ENCODE measurements at places on chromosomes 1 and 21.

DNA sequence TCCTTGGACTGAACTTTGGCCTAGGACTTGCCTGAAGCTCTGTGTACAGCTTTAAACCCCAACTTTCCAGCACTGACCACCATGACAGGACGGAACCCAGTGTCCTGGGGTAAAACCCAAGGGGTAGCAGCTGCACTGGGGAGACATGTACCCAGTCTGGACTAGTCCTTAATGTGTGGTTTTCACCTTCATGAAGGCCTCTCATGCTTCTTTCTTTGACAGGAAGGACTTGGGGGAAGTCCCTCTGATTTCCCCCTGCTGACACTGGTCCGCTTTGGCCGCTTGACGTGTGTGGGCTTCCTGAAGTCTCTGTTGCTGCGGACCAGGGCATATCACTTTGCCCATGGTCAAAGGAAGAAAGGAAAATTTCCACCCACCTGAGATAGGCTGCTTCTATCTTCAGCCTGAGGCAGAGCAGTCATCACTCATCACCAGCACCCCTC is 66.3 kb upstream of the PRDX6 start:
- no peak for DNase-seq

DNA sequence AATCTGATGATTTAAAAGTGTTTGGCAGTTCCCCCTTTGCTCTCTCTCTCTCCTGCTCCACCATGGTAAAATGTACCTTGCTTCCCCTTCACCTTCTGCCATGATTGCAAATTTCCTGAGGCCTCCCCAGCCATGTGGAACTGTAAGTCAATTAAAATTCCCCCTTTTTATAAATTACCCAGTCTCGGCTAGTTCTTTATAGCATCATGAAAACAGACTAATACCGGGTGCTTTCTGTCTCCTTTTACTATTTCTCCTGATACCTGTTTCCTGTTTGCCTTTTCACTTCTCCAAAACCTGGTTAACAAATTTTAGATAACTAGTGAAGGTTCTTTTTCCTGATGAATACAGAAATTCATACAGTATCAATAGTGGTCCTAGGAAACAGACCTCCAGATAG is 1670.3 kb downstream of the MRPL39 start:
- no peak for DNase-seq

GRCh38 chr21:36297406-36297937 is 22.5 kb upstream of the MORC3 start:
- no peak for DNase-seq

DNA sequence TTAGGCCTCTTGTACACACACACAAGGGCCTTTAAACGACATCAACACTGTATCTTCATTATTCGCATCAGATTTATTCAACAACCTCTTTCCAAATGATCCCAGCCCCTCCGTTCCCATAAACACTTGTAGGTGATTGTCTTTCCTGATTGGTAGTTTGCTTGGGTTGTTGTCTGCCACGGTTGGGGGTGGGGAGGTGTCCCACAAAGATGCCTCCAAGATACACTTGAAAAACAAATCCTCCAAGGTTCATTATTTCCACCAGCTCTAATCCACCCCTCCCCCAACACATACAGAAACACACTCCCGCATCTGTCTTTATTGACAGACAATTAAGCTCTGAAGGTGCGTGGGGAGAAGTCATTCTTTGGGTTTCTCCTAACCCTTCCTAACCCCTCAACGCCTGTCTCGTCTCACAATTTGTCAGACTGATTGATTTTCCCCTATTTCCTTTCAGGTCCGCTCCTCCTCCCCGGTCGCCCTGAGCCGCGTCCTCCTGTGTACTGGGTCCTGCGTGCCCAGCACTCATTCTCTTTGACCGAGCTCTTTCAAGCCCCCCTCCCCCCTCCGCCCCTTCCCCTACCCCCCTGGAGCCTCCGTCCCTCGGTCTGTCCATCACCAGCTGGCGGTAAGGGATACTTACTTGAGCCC is 1.4 kb downstream of the WDR26 start:
- peak; percentile 26 for DNase-seq

GRCh38 chr1:161723459-161724141 is 2.3 kb downstream of the FCRLB start:
- DNase-seq = no peak

- peak; percentile 80 for DNase-seq
Measured at GRCh38 chr1:27357281-27358037, 9.3 kb downstream of the MAP3K6 start.

GRCh38 chr1:238916828-238917227 is 469.5 kb upstream of the CHRM3 start:
- no peak for DNase-seq

GRCh38 chr1:39886757-39887231 is 3.5 kb upstream of the TRIT1 start:
- DNase-seq = no peak

GRCh38 chr1:53688381-53689102 is 50.4 kb downstream of the GLIS1 start:
- no peak for DNase-seq

- no peak for DNase-seq
Measured at GRCh38 chr1:64077281-64077940, 126.0 kb upstream of the UBE2U start.

- DNase-seq = no peak
Measured at GRCh38 chr1:185969524-185969991, 235.4 kb downstream of the HMCN1 start.

DNA sequence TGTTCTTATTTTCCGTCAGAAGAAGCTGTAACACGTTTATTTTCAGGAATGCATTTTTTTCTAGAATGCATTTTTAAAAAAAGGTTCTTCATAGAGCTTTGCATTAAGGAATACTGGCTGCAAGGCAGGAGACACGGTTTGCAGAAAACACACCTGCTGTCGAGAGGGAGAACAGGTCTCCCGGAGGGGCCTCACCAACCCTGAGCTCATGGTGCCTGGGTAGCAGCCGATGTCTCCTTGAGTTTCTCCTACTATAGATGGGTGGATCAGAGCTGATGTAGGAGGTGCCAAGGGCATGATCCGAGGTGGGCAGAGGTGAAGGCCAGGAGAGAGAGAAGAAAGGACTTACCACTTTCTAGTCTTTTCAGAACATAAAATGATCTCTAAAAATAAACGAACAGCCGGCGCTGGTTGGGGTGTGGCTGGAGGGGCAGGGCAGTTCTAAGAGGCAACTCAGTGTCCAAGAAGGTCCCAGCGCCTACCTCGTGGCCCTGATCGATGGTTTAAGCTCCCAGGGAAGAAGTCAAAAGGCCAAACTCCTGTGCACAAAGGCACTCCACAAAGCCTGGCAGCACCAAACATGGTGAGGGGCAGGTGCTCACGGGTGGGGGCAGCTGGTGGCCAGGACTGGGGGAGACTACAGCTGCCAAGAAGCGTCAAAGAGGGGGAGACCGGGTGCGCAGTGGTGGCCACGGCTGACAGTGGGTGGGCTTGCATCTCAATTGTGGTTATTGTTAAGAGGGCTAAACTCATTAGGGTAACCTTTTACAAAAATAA is 12.2 kb downstream of the MORN1 start:
- DNase-seq = no peak

DNA sequence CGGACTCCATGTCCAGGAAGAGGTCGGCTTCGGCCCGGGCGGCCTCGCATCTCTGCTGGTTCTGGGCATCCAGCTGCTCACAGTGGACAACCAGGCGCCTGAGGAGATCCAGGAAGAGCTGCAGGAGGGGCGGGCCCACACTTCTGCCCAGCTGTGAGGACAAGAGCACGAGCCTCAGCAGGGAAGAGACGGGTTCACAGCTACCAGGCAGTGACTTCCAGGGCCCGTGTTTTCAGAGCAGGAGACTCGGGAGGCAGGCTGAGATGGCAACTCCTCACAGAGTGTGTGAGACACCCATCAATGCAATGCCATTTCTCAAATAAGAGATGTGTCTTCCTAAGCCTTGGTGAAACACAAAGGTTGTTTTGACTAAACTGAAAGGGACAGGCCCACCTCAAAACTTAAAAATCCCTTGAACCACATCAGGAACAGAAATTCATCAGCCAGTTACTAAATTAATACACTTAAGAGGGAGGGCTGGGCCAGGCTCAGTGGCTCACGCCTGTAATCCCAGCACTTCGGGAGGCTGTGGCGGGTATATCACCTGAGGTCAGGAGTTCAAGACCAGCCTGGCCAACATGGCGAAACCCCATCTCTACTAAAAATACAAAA is 43.4 kb downstream of the URB1 start:
- no peak for DNase-seq

- no peak for DNase-seq
Measured at GRCh38 chr1:86062453-86062852, 94.1 kb downstream of the COL24A1 start.

DNA sequence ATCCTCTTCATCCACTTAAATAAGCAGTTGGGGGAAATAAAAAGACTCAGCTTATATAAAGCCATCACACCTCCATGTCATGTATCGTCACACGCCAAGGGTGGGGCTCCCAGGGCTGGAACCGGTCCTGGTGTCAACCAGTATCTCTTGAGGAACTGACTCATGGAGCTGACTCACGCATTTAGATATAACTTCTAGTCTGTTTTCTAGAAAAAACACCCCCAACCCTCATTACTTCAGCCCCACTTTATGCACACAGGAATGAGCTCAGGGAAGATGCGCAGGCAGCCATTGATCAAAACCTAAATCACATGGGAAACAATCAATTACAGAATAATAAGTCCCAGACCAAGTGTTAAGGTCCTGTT is 6.9 kb upstream of the IL22RA1 start:
- no peak for DNase-seq

- no peak for DNase-seq
Measured at GRCh38 chr1:62778208-62778607, 5.7 kb upstream of the ATG4C start.

GRCh38 chr1:8078176-8078671 is 52.1 kb upstream of the ERRFI1 start:
- DNase-seq = no peak

- no peak for DNase-seq
Measured at GRCh38 chr1:203017061-203017460, 9.2 kb upstream of the PPFIA4 start.

DNA sequence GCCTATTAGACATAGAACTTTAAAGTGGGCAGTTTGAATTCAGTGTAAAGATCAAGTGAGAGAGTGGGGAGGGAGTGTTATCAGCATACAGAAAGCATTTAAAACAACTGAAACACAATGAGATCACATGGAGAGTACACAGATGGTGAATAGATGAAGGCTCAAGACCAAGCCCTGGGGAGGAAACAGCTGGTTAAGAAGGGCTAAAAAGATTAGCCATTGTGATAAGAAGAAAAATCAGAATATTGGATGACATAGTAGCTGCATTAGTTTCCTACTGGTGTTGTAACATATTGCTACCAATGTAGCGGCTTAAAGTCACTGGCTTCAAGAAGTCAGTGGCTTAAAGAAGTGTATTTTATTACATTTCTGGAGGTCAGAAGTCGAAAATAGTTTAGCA is 443.4 kb upstream of the RGS18 start:
- no peak for DNase-seq

- DNase-seq = no peak
Measured at GRCh38 chr21:17458279-17458678, 54.6 kb upstream of the CXADR start.

- no peak for DNase-seq
Measured at GRCh38 chr1:114088392-114089299, 65.0 kb downstream of the SYT6 start.

- DNase-seq = no peak
Measured at GRCh38 chr1:27599605-27600497, 4.1 kb downstream of the AHDC1 start.

GRCh38 chr1:230459465-230459864 is 33.3 kb upstream of the PGBD5 start:
- no peak for DNase-seq

DNA sequence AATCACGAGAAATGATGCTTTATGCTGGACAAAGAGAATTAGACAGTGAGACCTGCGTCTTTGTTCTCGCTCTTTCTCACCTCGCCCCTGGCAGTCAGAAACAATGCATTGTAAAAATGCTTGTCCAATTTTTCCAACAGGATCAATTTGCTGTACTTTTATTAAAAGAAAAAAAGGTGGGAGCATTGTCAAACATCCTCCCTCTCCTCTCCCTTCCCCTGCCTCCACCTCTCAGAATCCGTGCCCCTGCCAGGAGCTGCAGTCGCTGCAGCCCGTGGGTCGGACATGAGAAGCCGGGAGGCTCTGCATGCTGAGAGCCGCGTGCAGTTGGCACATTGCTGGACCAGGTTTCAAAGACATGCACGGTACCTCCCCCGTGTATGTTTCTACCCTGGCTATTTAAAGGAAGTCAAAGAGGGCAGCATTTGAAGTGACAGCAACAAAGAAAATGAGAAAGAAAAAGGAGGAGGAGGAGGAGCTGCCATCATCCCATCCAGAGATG is 161.0 kb upstream of the KAZN start:
- DNase-seq = no peak

DNA sequence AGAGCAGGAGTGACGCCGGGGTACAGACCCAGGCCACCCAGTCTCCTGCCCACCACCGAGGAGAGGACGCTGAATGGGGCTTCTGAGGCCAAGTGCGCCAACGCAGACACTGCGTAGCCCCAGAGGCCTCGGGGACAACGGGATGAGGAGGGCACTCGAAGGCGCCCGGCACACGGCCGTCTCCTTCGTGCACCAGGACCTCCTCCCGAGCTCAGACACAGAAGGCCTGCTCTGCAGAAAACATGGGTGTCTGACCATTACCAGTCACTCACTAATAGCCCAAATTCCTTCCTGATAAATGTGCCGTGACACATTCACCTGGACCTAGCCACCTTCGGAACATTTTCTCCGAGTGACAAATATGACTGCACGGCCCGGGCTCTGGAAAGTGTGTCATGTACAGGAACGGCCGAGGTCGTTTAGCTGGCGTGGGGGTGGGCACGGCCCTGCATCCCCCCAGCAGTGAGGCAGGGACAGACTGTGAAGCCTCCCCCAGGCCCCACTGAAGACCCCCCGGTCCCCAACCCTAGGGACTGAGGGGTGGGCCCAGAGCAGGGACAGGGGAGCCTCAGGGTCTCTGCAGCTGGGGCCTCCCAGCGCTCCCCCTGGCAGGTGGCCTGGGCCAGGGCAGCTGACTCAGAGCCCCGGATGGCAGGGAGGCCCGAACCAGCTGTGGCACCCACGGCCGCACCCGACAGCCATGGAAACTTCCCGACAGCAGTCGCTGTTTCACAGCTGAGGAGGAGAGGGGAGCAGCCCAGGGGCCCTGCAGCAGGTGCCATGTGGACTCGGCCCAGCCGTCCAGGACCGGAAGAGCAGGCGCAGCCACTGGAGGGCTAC is 16.7 kb upstream of the COL6A2 start:
- no peak for DNase-seq

GRCh38 chr1:6445062-6445763 is 20.6 kb downstream of the ESPN start:
- peak; percentile 29 for DNase-seq

DNA sequence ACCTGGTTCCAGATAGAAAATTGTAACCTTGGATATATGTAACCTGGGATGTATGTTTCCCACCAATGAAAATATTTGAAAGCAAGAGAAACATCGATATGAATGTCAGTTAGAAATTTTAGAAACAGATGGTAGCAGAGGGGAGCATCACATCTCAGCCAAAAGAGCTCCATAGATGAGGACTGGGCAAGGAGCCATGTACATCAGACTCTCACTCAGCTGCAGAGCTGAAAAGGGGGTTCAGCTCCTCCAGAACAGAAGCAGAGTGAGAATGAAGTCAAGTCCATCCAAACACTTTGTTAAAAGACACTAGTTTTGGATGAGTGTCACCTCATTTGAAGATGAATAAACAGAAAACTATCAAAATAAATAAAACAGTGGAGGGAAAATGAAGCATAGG is 202.4 kb downstream of the HMCN1 start:
- no peak for DNase-seq

- DNase-seq = no peak
Measured at GRCh38 chr1:76463278-76463677, 388.7 kb downstream of the ST6GALNAC3 start.

Measured in central memory CD4-positive, alpha-beta T cell (primary cell).